ENCODE measurements at places on chromosomes 3 and 15.

GRCh38 chr3:67075295-67075694 is 77.2 kb downstream of the KBTBD8 start:
- DNase-seq: no peak

GRCh38 chr15:41971895-41972252 is 483 bp downstream of the EHD4 start:
- no peak for DNase-seq

- DNase-seq: no peak
These were observed 94.7 kb upstream of the TUSC7 start for GRCh38 chr3:116614795-116615362.

DNA sequence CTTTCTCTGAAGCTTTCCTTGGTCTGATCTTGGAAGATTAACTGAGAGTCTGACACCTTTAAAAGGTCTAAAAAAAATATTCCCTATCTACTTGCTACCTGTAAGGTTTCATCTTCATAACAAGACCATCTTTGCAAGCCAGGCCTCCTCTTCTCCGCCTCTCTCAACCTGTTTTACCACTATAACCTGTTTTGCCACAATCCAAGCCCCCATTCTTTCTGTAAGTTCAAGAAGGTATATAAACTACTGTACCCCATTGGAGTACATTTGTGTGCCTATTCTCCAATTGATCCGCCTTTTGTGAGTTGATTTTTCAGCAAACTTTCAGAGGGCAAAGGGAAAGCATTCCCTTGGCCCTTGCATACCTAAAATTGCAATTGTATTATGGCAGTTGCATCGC is 319.3 kb upstream of the NECTIN3 start:
- no peak for DNase-seq
